Renal cortical epithelial cell (primary cell): ENCODE measurements at places on chromosomes 11 and 22. TPM values are rescaled to one million over a fixed set of nuclear protein-coding genes. Genes with fewer than 3 reads are reported as not detected.
A peak's percentile ranks its signal among the peaks of the same experiment; 100 is the strongest.

DNA sequence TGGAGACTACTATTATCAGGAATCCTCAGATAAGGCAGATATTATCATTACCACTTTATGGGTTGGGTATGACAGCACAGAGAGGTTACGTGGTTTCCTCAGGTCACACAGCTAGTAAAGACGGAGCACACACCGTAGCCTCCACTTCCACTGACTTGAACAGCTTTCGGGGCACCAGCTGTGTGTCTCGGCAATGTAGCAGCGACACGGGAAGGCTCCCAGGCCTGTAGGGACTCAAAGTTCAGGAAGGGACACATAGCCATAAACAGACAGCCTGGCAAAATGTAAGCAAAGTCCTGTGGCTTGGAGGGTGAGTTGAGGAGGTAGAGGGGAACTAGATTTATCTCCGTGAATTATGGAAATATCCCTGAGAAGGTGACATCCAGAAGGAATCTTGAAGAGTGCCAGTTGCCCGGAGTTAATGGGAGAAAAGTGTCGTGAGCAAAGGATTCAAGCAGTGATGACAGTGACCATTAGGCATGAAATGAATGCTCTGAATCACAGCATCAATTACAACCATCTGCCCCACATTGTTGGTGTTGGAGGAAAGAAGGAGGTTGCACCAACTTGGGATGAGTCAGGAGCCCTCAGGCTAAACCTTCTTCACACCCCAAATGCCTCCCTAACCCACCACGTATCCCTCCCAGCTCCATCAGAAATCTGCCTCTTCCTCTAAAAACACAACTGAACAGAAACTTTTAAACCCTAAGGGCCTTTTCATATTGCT lies 106.7 kb upstream of the ASPHD2 start:
- DNase-seq = peak; percentile 56

DNA sequence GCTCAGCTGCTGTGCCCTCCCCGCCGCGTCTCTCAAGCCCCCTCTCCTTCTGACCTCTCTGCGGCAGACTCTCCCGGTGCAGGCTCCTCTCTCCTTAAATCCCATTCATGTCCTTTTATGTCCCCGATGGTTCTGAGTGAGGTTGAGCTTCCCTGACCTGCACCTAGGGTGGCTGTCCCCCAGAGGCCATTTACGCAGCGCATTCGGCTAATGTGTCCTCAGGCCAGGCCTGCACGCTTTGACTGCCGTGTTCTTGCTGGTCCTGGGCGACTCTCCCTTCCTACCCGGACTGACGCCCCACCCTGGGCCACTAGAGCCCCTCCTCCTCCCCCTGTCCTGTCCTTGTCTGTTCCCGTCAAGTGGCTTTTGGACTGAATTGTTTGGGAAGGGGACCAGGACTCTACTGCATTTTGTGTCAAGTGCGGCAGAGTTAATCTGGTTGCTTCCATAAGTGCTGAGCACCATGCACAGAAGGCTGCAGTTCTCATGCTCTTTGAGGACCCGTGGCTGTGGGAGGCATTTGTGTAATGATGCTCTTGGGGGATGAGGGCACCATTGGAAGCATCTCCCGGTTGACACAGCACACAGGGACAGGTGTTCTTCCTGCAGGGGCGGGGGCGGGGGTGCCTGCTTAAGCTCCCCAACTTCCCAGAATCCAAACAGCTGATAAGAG lies 37.1 kb downstream of the IGHMBP2 start:
- DNase-seq = no peak

DNA sequence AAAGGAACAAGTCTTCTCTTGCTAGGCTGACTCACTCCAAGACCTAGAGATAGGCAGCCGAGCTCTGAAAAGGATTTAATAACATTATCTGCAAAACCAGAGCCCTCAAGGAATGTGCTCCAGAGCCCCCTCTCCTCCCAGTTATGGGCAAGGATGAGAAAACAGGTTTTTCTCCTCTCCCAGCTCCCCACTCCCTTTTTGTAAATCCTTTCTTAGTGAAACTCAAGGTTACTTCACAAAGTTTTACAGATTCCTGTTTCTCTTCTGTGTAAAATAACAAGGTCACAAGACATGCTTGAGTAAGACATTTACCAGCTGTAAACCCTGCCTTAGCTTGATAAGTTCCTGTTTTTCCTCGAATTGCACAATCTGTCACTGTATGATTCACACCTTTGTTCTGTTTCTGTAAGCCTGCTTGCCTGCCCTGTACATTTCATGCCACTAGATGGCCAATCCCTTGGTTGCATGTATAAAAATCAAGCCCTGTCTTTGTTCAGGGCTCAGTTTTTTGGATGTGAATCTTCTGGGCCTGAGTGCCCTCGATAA lies 489.4 kb downstream of the KCNA4 start:
- peak; percentile 100 for DNase-seq

DNA sequence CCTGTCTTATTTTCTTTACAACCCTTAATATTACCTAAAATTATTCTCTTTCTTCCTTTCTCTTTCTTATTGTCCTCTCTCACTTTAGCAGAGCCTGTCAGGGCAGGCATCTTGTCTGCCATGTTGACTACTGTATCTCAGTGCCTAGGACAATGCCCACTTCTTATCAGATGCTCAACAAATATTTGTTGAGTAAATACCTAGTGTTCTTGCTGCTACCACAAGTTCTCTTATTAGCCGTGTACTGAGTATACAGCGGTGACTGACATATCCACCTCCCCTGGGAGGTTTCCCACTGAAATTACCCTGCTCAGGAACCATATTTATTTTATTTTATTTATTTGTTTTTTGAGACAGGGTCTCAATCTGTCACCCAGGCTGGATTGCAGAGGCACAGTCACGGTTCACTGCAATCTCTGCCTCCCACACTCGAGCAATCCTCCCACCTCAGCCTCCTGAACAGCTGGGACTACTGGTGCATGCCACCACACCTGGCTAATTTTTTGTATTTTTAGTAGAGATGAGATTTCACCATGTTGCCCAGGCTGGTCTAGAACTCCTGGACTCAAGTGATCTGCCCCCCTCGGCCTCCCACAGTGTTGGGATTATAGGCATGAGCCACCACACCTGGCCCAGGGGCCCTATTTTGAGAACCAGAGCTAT lies 6.7 kb downstream of the HPX start:
- no peak for DNase-seq

GRCh38 chr22:46240907-46241306 lies 9.2 kb downstream of the CDPF1 start:
- DNase-seq = no peak

DNA sequence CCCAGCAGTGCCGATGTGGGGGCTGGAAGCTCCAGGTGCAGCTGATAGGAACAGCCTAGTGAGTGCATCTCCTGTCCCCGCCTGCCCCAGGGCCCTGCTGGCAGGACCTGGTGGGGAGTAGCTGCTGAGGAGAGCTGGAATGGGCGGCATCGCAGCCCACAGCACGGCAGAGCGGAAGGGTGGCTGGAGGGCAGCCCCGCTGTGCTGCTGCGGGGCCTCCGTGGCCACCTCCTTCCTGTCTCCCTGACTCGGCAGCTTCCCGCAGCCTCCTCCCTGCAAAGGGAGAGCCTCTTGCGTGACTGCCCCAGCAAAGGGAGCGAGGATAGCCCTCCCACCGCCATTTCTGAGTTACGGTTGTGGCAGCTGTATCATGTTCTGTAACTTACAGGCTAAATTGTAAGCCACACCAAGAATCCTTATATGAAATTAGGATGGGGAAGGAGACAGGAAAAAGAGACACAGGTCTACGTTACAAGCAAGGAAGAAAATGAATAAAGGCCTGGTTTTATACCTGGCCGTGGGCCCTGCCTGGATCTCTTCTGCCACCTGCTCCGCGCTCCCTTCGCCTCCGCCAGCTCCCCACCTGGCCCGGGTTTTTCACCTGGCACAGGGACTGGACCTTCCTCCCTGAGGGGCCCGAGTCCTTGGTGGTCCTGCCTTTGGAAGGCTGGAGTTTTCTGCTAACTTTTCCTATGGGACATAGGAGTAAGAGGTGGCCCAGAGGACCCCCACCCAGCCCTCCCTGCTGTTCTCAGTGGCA lies 10.0 kb downstream of the TPCN2 start:
- no peak for DNase-seq

- DNase-seq = no peak
Observed at GRCh38 chr11:2127482-2128129, 11.6 kb downstream of the IGF2 start.

DNA sequence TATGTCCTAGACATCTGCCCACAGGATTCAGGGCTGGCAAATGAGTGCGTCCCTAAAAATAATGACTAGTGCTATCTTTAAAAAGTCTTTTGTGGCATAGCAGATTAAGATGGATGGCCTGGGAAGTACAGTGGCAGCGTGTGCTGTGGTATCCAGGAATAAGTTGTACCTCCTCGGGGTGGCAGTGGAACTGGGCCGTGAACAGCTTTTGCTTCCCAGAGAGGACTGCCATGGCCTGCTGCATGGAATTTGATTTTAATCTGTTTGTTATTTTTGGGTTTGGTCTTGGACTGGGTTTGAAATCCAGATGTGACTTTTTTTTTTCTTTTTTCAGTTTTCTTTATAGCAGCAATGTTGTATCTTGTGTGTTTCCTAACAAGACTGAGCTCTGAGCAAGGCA lies 71.3 kb upstream of the PARVG start:
- DNase-seq = no peak

DNA sequence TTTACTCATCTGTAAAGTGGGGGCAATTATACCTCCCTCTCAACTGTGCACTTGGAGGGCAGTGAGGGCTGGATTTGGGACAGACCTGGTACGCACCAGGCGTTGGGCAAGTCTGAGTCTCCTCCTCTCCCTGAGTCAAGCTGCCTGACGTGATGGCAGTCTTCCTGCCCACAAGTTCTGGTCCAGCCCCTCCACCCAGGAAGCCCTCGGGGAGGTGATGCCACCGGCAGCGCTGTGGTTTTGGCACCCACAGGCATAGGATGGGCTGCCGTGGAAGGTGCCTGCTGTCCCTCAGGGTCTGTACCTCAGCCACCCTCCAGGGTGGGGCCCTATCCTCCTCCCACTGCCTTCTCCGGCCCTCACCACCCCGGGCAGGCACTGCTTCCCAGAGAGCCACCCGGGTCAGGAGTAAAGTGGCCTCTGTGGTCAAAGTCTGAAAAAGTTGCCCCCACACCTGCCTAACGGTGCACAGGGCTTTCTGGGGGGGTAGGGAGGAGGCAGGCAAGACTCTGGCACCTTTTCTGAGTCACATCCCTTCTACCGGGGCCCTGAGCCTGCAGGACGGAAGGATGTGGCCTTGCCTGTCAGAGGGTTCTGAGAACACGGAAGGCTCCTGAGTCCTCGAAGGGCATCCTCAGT lies 6.5 kb upstream of the APOBEC3H start:
- DNase-seq = no peak

Gene F2
- 1.1 TPM in 1 of 2 replicates, not detected in the other for total RNA-seq

- DNase-seq = peak; percentile 24
Observed at GRCh38 chr11:17386331-17387084, 2.0 kb downstream of the KCNJ11 start.

Gene OR5J2
- not detected in 2 replicates for total RNA-seq

Gene CEP126
- total RNA-seq = 0.52 and 3.8 TPM in 2 replicates

DNA sequence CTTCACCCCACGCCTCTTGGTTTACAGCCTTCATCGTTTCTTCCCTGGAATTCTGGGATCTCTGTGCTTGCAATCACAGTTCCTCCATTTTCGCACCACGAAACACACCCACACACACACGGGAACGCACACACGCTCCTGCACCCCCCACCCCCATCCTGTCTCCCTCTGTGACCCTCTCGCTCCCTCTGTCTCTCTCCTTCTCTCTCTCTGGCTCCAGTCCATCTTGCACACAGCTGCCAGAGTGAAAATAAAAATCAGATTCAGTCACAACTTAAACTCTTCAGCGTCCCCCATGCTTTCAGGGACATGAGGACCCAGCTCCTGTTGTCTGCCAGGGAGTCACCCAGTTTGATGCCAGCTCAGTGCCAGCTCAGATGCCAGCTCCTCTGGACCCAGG lies 3.0 kb downstream of the GAL start:
- no peak for DNase-seq

- no peak for DNase-seq
Observed at GRCh38 chr11:94787801-94788200, 19.6 kb downstream of the AMOTL1 start.

Gene TPH1
- 0.15 TPM in 1 of 2 replicates, not detected in the other for total RNA-seq

DNA sequence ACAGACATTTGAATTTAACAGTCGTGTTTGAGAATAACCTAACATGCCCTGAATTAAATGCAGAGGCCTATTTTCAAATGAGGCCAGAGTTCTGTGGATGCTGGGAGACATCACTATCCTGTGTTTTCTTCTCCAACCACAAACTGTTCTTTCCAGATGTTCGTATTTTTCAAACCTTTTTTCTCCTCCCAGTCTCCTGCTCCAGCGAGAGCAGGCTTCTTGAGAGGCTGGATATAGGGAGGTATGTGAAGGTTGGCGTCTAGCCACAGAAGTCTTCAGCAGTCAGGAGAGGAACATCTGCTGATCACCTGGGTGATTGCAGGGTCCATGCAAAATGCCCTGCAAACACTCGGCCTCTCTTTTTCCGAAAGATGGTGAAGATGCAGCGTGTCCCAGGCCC lies 126.3 kb downstream of the C11orf91 start:
- no peak for DNase-seq

Gene CDC45
- 0.70 and 19.3 TPM in 2 replicates for total RNA-seq

Gene CD3G
- total RNA-seq = not detected in 2 replicates

DNA sequence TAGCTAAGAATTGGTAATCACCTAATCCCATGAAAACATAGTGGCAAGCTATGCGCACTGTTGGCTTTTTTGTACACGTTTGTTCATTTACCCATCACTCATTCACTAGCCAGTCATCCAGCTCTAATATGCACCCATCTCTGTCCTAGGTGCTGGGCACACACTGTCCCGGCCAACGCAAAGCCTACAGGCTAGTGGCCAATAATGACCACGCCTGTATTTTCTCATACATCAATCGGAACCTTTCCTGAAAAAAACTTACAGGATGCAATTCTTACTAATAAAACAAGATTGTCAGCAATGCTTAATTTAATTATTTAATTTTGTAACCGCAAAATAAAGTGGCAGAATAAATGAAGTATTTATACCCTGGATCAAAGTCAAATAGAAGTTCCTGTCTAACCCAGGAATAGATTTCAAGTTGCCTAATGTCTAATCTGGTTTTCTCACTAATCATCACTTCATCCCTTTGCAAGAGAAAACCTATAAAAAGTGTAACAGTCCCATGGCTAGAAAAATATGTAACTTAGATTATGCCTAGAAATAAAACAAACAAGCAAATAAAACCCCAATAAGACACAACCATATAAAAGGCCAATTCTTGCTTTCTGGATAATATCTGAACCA lies 143.3 kb upstream of the BLID start:
- no peak for DNase-seq

Gene CDON
- total RNA-seq = 5.7 and 9.4 TPM in 2 replicates

Gene PKP3
- total RNA-seq = 1.7 and 13.7 TPM in 2 replicates

DNA sequence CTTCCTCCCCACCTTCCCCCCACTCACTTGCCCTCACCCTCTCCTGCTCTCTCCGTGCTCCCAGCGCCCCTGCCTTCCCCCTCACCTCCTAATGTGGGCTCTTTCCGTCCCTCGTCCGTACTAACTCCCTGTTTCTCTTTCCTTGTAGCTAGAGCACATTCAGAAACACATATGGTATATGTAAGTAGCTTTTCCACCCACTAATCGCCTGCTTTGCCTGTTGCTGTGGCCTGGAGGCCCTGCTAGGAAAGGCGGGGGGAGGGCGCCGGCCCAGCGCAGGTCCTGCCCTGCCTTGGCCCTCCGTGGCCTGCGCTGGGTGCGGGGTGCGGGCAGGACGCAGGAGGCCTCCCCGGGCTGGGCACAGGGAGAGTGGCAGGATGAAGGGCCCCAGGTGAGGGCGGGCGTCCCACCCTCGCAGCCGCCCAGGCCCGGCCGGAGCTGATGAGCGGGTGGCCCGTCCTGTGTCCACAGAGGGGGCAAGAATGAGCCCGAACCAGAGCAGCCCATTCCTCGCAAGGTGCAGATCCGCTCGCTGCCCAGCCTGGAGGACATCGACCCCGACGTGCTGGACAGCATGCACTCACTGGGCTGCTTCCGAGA lies 41.7 kb downstream of the MOB2 start:
- no peak for DNase-seq
